ENCODE measurements at places on chromosomes 13 and 19.

DNA sequence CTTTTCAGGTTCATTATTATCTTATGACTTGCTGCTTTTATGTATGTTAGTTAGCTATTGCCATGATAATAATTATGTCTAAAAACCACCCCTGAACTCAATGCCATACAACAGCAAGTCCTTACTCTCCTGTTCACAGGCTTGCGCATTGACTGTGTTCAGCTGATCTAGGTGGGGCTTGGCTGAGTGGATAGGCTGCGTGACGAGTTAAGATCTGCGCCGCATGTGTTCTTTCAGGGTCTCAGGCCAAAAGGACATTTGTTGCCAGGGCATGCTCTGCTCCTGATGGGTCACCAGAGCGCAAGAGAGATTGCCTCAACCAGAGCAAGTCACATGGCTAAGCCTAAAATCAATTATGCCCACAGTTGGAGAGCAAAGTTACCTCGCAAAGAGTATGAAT lies 859 bp downstream of the ZNF568 start:
- DNase-seq: no peak

DNA sequence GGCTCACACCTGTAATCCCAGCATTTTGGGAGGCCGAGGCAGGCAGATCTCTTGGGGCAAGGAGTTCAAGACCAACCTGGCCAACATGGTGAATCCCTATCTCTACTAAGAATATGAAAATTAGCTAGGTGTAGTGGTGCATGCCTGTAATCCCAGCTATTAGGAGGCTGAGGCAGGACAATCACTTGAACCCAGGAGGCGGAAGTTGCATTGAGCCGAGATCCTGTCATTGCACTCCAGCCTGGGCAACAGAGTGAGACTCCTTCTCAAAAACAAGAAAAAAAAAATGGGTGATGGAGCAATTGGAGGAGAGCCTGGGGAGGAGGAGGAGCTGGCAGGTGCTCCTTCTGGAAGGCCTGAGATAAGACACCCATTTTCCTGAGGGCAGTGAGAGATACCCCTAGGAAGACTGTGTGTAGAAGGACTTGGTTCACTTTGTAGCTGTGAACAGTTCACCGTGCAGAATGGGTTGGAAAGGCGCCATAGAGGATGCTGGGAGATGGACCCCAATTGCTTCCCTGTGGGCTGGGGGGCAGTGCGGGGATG lies 8.7 kb upstream of the CARM1 start:
- DNase-seq: no peak

DNA sequence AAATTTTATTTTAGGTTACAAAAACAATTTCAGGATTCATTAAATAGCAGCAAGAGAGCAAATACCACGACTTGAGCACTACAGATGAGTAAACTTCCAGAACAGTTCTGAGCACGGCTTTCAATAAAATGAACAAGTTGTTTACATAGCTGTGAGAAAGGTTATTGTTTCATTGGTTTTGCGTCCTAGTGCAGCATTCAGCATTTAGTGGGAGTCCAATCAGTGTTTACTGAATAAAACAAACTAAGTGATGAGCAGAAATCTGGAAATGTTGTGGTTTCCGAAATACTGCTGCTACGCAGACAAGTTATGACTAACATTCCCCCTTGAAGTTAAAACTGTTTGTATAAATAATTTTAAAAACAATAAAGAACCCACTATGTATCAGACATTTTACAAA lies 251.5 kb upstream of the STARD13 start:
- no peak for DNase-seq

- peak; percentile 76 for DNase-seq
These were observed 8.6 kb upstream of the NUP62 start for GRCh38 chr19:49937750-49938381.

DNA sequence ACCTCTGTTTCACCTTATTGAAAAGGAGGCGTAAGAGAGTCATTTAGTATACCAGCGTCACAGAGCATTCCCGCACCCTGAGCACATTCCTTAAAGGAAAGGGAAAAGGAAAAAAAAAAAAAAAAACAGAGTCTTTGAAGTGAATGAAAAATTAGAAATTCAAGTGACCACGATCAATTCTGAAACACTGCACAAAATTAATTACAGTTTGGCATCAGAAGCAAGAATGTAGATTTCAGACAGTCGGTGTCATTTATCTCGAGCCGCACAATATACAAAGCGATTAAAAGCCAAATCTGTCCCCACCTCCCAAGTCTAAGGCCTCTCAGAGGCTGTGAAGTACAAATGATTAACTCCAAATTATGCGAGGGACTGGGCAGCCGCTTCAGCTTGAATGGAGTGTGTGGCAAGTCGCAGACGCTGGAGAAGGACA lies 173.7 kb upstream of the ZNF507 start:
- DNase-seq: no peak

GRCh38 chr13:25847145-25847544 lies 204.7 kb downstream of the SHISA2 start:
- peak; percentile 27 for DNase-seq

- no peak for DNase-seq
These were observed 418 bp downstream of the ZNF444 start for GRCh38 chr19:56141417-56141993.

- no peak for DNase-seq
These were observed 77.7 kb downstream of the C1QTNF9 start for GRCh38 chr13:24386816-24387708.

GRCh38 chr13:95212983-95213850 lies 88.0 kb downstream of the ABCC4 start:
- no peak for DNase-seq

DNA sequence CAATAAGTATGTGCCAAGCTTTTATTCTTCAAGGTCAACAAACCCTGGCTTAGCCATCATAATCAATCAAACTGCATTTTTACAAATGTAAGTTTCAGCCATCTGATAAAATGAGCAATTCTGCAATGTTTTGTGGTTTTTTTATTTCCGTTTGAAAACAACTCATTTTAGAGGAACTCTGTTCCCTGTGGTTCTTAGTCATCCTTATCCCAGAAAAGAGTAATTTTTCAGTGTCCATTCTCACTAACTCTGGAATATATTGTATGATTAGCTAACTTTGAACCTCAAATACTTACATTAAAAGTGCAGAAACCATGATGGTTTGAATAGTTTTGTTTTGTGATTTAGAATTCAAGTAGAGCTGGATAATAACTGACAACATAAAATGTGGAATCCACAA lies 87.6 kb downstream of the IRS2 start:
- peak; percentile 49 for DNase-seq

- no peak for DNase-seq
These were observed 556.5 kb upstream of the GPC6 start for GRCh38 chr13:92670096-92670495.

DNA sequence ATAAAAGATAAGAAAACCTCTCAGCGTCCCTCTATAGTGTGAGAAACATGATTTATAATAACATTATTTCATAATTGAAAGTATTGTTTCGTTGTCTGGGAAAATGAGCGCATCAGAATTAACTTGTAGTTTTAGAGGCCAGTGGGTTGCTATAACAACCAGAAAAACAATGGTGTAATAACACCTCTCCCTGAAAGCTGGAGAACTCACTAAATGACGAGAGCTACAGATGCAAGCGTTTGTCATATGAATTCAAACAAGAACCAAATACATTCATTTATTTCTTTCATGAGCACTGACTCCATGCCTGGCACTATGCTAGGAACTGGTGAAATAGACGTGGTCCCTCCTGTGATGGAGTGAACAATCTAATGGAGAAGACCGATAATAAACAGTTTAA lies 16.3 kb downstream of the KBTBD7 start:
- DNase-seq: peak; percentile 78

GRCh38 chr19:46746281-46747057 lies at the start of gene STRN4:
TSS of gene STRN4 (minus strand) at chr19:46746450. CDS start at chr19:46746430, 20 bp downstream.
- DNase-seq: peak; percentile 49

GRCh38 chr19:17762505-17763229 lies 11.4 kb downstream of the FCHO1 start:
- peak; percentile 58 for DNase-seq

GRCh38 chr19:58227964-58228584 lies 640 bp upstream of the ZNF544 start:
- no peak for DNase-seq
